ENCODE measurements at places on chromosomes 11 and 22.

GRCh38 chr22:26429458-26430286 is 612 bp downstream of the ASPHD2 start:
- no peak for DNase-seq

DNA sequence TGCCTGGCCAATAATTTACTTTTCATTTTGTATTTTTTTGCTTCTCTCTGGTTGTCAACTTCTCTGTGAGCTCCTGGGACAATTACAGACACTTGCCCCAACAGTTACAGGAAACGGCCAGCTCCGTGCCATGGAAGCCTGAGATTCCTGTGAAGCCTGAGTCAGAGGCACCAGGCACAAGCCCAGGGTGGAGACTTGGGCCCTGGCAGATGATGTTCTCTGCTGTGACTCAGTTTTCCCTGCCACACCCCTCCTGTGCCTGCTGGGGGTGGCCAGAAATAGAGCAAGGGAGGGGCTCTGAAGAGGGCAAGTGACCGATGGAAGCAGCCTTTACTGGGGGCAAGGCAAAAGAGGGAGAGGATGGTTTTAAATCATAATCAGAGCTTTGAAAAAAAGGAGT is 4.9 kb downstream of the ATP5MGL start:
- no peak for DNase-seq

- no peak for DNase-seq
Measured at GRCh38 chr11:124724979-124725718, 14.6 kb upstream of the NRGN start.

- no peak for DNase-seq
Measured at GRCh38 chr11:64802370-64803157, 450 bp downstream of the MAP4K2 start.
